ENCODE measurements at places on chromosomes 6 and 20. TPM values are rescaled to one million over a fixed set of nuclear protein-coding genes. Genes with fewer than 3 reads are reported as not detected.

Gene RAET1G
- total RNA-seq: 0.60 TPM

DNA sequence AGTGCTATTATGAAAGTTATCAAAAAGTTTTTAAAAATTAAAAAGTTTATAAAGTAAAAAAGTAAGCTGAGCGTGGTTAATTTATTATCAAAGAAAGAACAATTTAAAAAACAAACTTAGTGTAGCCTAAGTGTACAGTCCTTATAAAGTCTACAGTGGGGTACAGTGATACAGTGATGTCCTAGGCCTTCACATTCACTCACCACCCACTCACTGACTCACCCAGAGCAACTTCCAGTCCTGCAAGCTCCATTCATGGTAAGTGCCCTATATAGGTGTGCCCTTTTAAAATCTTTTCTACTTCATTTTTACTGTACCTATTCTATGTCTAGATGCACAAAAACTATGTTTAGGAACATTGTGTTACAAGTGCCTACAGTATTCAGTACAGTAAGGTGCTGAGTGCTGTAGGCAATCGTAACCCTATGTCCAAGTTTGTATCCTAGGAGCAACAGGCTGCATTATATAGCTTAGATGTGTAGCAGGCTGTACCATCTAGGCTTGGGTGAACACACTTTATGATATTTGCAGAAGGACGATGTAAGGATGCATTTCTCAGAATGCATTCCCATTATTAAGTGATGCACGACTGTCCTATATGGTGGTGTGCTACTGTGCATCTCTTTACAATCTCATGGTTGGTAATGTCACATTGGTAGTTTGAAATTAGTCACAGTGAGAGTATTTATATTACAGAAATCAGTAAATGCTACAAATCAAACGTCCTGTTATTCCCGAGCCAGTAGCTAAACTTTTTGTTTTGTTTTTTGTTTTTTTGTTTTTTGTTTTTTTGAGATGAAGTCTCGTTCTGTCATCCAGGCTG, 158.3 kb downstream of the GMPR start:
- DNase-seq: no peak

DNA sequence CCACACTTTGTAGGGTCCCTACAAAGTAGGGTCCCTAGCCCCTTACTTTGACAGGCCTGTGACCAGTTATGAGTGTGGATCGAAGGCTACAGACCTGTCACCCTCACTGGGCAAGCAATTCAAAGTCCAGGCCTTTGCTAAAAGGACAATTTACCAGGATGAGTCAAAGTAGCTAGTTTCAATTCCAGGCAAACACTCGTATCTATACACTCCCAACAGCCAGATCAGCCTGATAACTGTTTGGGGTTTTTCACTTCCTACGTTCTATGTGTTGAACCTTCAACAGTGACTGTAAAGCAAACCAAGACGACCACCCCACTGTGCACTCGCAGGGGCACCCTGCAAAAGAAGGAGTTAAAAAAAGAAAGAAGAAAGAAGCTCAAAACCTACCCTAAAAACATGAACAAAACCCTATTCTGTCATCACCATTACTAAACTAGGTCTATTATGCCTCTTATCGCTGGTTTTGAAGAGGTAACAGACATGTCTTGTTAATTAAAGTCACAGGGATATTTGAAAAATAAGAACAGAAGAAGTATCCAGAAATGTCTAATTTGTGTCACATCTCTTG, 3.2 kb downstream of the GFOD1 start:
- no peak for DNase-seq

- DNase-seq: no peak
Observed at GRCh38 chr6:19929312-19929711, 92.1 kb downstream of the ID4 start.

- no peak for DNase-seq
Observed at GRCh38 chr20:21203088-21203656, 77.3 kb downstream of the KIZ start.

DNA sequence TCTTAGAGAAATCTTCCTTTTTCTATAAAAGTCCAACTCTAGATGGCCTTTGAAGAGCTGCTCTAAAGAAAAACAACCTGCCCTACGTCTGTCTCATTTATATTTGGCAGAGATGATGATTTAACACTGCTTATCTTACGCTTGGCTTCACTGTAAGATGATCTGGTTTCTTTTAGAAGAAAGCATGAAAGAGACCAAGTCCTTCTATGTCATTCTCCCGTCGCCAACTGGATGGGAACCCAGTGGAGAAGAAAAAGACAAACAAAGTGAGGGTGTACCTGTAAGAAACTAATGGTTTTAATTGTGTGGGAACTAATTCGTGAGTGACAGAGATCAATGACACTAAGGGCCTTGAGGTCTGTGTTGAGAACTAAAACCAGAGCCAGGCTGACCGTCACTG, 92.8 kb downstream of the MBOAT1 start:
- no peak for DNase-seq

DNA sequence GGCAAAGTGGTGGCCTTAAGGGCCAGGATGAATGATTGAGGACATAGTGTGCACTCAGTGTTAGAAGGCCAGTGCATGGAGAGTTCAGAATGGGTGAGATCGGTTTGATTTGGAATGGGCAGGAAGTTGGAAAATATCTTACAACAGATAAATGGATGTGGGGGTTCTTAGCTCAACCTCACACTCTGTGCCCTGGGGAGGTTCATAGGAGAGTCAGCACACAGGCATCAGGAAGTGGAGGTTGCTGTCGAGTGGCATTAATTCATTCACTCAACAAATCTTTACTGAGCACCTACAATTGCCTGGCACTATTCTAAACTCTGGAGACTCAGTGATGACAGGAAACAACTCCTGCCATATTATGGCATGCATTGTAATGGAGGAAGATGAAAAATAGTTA, 313.7 kb upstream of the SUPT3H start:
- no peak for DNase-seq

DNA sequence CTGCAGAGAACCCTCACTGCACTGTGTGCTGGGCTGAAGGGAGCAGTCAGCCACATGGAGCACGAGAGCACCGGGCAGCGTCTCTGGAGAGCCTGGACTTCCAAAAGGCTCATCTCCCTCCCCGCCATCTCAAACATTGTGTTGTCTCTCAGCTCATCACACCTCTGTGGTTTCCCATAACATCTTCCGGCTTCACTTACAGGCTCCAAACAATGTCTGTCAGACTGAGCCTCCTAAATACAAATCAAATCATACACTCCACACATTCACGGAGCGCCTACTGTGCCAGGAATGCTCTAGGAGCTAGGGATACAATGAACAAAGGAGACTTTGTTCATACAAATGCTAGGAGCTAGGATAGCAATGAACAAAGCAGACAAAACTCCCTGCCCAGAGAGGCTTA, 398.0 kb downstream of the RNGTT start:
- DNase-seq: no peak

Gene CPNE1
- 142 TPM for total RNA-seq

DNA sequence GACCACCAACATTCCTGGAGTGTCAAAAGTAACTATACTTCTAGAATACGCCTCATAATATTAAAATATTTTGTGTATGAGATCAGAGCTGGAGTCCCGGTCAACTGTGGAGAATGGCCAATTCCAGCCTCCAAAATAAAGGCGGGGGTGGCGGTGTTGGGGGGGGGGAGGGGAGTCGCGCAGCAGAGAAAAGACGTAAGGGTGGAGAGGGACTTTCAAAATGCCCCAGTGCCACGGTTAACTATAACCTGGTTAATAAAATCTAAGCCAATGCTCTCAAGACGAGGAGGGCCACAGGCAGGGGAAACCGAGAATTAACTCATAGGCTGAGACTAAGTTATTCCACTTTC, 1.3 kb downstream of the NUP153 start:
- DNase-seq: no peak

Gene HCK
- not detected for total RNA-seq

DNA sequence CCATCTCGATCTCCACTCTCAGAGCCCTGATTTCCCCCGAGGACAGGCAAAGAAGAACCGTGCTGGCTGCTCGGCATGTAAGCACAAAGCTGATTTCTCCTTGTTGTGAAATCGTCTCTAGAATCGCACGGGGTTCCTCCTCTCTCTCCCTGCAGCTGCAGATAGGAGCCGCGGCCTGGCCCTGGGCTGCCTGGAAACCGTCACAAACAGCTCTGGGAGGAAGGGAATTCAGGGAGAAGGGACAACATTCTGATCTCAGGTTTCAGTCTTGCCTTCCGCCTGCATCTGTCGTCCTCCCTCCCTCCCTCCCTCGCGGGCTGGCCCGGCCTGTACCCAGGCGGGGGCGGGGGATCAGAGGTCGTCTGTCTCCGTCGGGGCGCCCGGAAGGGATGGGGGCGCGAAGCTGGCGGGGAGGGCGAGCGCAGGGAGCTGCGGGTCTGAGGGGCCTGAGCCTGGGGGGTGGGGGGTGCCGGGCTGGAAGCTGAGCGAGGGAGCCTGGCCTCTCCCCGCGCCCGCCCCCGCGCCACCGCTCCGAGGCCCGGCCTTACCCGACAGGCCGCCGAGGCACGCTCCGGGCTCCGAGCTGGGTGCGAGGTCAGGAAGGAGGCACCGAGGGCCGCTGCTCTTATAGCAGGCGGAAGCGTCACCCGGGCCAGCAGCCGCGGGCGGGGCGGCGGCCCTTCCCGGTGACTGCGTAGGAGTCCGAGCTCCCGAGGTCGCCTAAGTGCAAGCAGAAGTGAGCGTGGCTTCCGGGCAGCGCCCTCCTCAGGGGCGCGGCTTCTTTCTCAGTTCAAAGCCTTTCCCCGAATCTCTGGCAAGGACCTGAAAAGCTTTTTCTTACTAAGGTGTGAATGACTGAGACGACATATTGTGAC, at the start of gene SERPINB1:
TSS of gene SERPINB1 (minus strand) at position 600 of the 875 bp plus-strand sequence. CDS start 1,277 bp downstream, outside the sequence.
- no peak for DNase-seq

Gene MUC21
- total RNA-seq: not detected

DNA sequence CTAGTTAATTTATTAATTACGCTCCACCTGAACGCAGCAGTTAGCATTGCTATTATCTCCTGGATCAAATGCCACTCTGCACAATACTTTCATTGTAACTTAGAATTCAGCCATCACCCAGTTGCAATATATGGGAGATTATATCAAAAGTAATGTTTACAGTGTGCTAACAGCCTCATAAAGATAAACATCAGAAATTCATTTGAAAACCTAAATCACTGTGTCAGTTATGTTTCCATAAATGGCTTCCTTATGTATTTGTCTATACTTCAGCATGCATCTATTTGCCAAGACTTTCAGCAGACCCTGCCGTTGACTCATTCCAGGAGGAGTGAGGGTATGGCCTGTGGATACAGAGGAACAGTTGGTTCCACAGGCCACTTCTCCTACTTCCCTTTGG, 300.1 kb downstream of the TFAP2B start:
- DNase-seq: no peak

DNA sequence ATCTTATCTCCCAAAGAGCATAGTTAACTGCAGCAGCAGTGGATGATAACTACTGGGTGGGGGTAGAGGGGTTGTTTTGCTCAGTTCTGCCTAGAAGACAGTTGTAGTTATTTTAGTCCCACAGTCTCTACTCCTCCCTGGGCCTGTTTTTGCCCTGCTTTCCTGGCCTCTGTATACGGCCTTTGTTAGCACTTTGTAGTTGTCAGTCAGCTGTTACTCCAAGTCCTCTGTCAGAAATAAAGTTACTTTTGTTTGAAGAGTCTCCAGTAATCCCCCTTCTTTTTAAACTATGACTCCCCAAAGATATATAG, 113.9 kb downstream of the SLC16A10 start:
- no peak for DNase-seq

DNA sequence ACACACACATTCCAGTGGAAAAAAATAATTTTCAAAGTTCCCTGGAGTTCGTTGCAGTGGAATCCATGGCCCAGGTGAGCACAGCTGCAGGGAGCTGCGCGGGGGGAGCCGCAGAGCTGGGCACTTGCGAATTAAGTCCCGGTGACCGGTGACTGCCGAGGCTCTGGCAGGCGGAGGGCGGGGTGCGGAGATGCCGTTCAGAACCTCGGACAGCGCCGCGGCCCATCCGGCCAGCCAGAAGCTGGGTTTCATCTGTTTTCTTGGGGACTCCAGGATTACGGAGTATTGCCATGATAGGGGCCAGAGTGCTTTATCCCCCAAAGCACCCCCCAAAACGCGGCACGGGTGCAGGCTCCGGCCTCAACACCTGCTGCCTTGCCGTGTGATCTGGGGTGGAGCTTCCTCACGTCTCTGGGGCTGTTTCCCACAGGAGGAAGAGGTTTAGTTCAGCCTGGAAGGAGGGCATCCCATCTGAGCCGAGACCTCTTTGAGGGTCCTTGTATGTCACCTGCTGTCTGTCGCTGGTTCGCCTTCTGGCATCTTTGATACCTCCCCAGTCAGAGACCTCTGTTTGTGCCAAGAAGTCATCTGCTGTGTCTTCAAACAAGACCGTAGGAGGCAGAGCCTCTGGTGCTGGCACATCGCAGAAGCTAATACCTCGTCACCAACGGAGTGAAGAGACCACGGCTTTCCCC, 99.4 kb downstream of the YTHDF1 start:
- peak; percentile 32 for DNase-seq

Gene OOEP
- total RNA-seq: not detected

DNA sequence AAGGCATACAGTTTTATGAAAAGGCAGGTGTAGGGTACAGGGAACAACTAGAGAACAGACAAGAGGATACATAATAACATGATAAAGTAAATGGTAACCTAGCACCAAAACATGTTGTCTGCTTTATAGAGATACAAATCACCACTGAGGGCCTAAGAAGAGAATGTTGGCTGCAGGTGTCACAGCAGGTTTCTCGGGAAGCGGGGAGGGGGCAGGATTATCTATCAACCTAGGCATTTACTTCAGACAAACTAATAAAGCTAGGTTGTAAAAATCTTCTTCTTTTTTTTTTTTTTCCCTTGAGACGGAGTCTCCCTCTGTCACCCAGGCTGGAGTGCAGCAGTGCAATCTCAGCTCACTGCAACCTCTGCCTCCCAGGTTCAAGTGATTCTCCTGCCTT, 22.7 kb downstream of the PIM1 start:
- no peak for DNase-seq

DNA sequence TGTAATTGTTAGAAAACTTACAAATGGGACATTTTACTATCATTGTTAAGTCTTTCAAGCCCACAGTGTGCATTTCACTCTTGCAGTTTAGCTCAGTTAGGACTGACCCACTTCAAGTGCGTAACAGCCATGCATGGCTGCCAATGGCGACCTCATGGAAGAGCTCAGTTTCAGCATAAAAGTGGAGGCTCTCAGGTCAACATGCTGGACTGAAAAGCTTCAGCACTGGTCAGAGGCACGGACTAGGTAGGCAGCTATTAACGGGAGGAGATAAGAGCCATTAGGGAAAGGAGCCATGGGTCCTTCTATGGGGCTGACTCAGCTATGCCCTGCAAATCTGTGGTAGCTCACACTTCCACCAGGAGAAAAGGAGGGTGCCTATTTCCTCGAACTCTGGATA, 101.8 kb downstream of the TTLL2 start:
- DNase-seq: no peak

- DNase-seq: no peak
Observed at GRCh38 chr20:43744966-43745730, 18.3 kb upstream of the GTSF1L start.
